NCI-H2171 (cell line): ENCODE measurements at places on chromosomes 12 and 14.

DNA sequence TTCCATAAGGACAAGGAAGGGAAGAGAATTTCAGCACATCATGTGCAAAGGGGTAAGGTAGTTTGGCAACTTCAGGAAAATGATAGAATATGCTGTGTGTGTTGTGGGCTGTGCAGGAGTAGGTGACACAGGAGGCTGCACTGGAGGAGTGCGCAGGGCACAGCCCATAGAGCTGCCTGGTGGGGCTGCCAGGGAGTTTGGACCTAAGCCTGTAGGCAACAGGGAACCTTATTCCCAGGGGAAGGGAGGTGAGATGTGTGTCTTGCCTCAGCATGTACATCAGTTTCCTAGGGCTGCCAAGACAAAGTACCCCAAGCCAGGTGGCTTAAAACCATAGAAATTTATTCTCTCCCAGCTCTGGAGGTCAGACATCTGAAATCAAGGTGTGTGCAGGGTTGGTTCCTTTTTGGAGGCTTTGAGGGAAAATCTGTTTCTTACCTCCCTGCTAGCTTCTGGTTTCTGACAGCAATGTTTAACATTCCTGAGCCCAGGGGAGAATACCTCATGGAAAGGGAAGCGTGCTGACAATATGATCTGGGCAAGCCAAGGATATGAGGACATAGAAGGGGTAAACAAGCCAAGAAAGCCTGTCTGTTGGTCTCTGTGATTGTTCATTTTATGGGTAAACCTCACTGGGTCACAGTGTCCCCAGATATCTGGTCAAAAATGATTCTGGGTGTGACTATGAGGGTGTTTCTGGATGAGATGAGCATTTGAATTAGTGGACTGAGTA is 174.0 kb upstream of the NTF3 start:
- no peak for DNase-seq

DNA sequence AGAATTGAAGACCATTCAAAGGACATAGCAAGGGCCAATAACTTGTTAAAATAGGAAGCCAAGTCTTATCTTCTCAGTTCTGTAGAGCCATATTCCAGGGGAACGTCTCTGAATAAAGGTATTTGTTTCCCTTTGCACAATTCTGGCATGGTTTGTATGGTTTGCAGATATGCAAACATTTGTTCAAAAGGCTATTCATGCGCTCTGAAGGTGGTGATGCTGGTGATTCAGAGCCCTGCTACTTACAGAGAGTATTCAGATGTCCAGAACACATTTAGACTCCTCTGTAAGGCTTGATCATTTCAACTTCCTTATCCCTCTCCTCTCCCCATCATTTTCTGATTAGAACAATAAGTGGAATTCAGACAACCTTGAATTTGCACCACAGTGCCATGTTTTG is 35.9 kb downstream of the SLC4A8 start:
- DNase-seq, result no peak

GRCh38 chr12:82426586-82426985 is 68.3 kb downstream of the METTL25 start:
- DNase-seq, result no peak

- DNase-seq, result no peak
Observed at GRCh38 chr12:41980390-41980789, 164.3 kb downstream of the GXYLT1 start.

GRCh38 chr12:124000111-124000510 is 27.1 kb downstream of the ZNF664 start:
- no peak for DNase-seq

DNA sequence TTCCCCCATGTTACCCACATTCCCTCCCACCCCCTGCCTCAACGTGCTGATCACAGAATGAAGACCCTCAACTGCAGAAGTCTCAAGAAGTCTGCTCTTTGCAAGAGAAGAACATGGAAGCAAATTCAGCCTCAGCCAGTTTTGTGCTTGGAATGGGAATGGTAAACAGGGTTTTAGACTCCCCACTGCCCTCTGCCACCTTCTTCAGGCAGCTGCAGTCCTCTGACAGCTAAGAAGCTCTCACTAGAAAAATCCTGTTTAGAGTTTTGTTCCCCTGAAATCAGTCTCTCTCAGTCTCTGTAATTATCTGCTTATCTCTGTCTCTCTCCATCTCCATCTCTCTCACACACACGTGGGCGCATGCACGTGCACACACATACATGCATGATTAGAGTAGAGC is 85.4 kb downstream of the CRACR2A start:
- no peak for DNase-seq
